ENCODE measurements at places on chromosomes 2 and 18.

GRCh38 chr2:25063876-25064660 lies 22.2 kb downstream of the EFR3B start:
- DNase-seq, result no peak

- no peak for DNase-seq
Observed at GRCh38 chr18:4653418-4653817, 198.3 kb upstream of the DLGAP1 start.

DNA sequence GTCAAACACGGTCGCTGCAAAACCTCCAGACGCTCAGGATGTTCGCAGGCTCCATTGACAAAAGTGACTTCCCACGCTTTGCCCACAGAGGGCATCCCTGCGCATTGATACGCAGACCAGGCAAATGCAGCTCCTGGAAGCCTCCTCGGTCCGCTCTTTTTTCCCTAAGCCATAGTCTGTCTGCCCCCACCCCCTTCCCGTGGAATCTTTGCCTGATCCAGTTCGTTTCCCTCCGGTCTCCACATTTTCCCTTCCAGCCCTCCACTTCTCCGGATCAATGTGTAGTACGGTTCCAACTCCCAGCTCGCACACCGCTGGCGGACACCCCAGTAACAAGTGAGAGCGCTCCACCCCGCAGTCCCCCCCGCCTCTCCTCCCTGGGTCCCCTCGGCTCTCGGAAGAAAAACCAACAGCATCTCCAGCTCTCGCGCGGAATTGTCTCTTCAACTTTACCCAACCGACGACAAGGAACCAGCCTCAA lies at the start of gene DCC:
Gene DCC (plus strand): TSS at position 307 of the 481 bp plus-strand sequence. CDS start 591 bp downstream, outside the sequence.
- no peak for DNase-seq

- no peak for DNase-seq
Observed at GRCh38 chr18:74060579-74060978, 87.1 kb downstream of the FBXO15 start.

GRCh38 chr2:209553913-209554312 lies 130.1 kb downstream of the MAP2 start:
- no peak for DNase-seq

DNA sequence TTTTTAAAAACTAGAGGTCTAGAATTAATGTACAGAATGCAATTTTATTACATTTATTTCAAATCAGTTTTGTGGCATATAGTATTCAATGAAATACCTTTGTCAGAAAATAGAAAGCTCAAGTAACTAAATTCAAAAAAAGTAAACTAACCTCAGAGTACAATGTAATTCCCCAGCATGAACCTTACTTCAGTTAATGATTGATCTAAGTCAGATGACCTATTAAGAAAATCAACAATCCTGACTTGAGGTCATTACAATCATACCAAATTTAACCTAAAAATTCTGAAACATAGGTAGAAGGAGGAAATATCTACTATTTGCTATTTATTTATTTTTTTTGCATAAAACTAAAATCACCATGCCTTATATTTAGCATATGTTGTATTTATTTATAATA lies 142.9 kb downstream of the CCDC102B start:
- DNase-seq, result no peak

GRCh38 chr2:167703441-167703840 lies 544.0 kb downstream of the STK39 start:
- no peak for DNase-seq

DNA sequence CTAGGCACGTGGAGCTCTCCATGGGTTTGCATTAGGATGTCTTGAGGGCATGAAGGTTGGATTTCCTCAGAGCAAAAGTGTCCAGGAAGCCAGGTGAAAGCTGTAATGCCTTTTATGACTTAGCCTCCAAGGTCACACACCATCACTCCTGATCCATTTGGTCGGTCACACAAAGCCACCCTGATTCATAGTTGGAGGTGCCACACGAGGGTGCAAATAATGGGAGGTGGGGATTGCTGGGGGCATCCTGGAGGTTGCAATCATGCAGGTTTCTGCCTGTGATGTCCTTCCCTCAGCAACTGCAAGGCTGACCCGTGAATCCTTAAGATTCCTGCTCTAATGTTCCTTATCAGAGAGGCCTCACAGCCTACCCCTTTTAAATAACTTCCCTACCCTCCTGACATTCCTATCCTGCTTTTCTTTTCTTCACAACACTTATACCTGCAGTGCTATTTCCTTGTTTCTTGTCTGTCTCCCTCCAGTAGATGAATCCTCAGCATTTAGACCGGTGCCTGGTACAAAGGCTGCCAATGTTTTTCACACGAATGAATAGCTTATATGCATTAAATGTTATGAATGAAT lies 97.1 kb downstream of the LIPG start:
- no peak for DNase-seq

GRCh38 chr2:9099341-9099751 lies 95.9 kb upstream of the MBOAT2 start:
- DNase-seq, result no peak

DNA sequence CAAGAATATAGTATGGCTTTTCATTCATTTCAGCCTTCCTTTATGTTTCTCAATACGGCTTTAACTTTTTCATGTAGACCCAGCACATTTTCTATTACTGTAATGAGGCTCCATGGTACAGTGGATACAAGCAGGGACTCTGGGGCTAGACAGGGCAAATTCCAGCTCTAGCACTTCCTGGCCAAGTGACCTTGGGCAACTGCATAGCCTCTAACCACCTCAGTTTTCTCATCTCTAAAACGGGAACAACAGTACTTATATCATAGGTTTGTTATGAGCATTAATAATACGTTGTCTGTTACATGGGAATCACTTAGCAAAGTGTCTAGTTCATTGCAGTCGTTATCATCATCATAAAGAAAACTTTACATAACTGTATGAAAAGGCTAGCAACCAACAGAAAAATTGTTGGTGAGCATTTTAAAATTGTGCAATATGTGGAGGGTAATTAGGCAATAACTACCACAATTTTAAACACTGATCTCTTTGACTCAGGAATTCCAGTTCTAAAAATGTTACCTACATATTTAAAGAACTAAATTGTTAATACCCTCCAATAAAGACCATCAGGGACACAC lies 13.7 kb upstream of the RMDN2 start:
- DNase-seq, result no peak

DNA sequence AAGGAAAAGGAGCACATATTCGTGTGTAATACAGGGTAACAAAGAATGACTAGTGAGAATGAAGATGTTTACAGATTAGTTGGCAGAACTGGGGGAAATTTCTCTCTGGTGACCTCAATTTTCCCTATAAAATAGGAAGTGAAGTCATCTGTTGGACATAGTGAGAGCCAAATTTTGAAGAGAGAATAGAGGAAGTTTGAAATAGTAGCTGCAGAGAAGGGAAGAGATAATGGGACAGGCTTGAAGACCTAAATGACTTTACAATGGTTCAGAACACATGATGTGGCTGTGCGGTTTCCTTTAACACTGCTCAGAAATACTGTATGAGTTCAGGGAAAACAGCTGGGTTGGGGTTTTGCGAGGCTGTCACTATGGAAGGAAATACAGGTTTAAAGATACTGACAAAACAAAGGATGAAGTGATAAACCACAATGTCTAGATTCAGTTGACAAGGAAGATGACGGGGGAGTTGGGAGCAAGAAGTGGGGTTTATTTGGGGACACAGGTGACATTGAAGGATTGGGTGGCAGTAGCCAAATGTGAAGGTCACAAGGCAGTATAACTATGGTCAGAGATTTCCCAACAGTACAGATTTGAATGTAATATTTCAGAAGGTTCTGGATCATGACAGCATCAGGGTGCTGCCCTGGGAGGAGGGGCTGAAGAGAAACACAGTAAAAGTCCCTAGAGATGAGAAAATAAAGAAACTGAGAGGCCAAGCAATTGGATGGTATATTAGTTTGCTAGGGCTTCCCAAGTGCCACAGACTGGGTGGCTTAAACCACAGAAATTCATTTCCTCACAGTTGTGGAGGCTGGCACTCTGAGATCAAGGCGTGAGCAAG lies 82.6 kb upstream of the TANK start:
- DNase-seq, result peak; percentile 27

GRCh38 chr18:36757991-36758390 lies 70.8 kb downstream of the TPGS2 start:
- no peak for DNase-seq

DNA sequence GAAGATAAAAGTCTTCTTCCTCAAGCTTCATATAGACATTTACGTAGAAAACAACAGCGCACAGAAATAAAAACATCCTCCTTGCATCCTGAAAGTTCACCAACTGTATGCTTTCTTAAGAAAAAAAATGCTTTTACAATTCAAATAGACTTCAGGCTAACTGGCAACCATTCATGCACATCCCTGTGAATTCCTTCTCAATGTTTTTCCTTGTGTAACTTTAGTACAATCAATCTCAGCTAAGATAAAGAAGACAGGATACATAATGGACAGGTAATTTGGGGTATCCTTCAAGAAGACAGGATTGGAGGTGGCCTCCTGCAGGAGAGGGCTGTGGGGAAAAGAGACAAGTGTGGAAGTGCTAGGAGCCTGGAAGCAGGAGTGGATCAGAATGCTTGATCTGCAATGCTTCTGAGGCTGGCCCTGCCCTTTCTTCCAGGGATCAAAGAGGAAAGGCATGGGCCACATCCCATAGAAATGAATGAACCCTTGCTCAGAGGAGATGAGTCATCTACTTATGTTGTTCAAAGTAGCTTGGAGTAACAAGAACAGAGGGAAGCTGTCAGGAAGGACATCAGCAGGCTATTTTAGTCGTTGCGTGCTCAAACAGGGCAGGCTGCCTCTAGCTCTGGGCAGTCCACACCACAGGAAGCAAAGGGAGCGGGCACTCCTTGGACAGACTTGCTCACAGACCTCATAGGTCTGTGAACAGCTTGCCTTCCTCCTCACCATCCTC lies 126.6 kb downstream of the TMEM131 start:
- DNase-seq, result no peak

DNA sequence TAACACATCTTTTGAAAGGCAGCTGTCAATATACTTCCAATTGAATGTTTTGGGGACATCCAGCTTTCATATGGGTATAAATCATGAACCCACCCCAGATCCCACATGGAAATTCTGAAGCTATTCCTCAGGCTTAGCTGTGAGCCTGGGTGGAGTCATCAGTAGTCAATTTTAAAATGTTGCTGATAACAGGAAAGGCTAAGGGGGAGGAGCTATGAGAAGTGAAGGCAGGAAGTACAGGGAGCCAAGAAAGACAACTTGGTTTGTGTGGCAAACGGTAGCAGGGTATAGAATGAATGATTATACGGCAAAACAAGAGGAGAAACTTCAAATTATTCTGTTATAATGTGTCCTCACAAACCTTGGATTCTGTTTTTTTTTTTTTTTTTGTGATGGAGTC lies 108.6 kb downstream of the QPCT start:
- no peak for DNase-seq

DNA sequence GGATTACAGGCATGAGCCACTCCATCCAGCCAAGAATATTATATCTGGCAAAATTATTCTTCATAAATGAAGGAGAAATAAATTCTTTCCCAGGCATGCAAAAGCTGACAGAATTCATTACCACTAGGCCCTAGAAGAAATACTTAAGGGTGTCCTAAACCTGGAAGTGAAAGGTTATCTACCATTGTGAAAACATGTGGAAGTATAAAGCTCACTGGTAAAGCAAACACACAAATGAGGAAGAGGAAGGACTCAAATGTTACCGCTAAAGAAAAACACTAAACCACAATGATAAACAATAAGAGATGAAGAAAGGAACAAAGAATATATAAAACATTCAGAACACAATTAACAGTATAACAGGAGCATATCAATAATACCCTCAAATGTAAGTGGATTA lies 171.8 kb downstream of the CAMKMT start:
- no peak for DNase-seq

DNA sequence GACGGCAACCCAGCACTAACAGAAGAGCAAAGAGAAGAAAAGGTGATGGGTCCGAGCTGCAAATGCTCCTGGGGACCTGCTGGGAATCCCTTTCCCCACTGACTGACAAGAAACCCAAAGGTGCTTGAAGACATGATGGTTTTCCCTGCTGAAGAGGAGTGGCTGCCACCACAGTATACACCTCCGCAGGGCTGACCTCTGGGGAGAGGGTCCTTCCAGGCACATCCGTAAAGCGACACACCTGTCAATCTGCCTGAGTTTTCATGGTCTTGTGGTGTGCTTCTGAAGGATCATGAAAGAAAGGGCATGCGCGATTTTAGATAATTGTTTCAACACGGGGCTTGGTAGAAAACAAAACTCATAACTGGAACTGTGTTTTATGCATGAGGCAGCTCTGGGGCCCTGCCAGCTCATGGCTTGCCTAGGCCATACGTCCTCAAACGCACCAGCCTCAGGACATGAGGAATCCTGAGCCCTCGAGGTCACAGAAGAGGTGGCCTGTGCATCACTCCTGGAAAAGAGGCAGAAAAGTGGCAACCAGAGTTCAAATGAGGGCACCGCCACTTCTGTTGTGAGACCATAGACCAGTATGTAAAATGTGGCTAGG lies 51.8 kb downstream of the SERTAD2 start:
- no peak for DNase-seq

- DNase-seq, result no peak
Observed at GRCh38 chr2:185738679-185739472, at the start of gene FSIP2. FSIP2 (plus strand) TSS chr2:185738804; CDS start chr2:185738895, 91 bp downstream.

- DNase-seq, result no peak
Observed at GRCh38 chr2:238141541-238142318, 3.3 kb downstream of the KLHL30 start.

Measured in activated CD8-positive, alpha-beta memory T cell treated with anti-CD3 and anti-CD28 coated beads for 4 hours (primary cell).